GM04504 (cell line): ENCODE measurements at places on chromosomes 12 and 14.

DNA sequence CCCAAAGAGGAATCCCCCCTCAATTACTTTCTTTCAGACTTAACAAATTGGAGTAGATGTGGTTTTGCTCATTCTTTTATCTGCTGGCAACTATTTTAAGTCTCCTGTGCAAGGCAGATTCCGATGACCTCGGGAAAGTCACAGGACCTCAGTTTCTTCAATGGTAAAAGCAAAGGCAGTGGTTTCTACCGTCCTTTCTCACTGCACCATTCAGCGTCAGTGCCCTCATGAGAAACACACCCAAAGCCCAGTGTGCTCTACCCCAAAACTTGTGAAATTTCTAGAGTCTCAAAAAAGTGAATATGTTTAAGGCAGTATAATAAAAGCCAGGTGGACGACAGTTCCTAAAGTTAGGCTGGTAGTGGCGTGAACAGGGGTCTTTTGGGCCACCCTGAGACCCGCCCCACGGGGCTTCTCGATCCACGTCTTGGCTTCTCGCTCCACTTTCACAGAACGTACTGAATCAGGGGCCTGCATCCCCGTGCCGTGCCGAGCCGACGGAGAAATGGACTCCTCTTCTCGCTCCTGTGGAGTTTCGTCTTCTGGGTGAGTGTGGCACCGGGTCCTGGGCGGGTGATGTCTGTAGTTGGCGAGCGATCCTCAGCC is 1.3 kb upstream of the ARHGAP5 start:
- peak; percentile 5 for DNase-seq

DNA sequence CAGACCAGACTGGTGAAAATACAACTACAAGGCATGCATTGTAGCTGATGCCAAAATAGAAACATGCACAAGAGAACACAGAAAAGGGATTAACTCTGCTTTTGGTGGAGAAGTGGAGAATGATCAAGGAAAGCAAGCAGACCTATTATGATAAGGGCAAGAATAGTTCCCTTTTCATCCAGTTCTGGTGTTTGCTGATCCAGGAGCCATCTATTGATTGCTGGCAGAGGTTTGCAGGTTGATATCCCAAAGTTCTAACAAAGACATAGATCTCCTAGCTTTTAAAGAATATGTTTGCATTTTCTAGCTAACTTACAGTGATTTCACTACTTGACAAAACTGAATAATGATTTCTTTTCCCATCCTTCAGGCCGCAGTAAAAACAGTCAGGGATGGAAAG is 166.2 kb upstream of the CDKN3 start:
- DNase-seq, result no peak

DNA sequence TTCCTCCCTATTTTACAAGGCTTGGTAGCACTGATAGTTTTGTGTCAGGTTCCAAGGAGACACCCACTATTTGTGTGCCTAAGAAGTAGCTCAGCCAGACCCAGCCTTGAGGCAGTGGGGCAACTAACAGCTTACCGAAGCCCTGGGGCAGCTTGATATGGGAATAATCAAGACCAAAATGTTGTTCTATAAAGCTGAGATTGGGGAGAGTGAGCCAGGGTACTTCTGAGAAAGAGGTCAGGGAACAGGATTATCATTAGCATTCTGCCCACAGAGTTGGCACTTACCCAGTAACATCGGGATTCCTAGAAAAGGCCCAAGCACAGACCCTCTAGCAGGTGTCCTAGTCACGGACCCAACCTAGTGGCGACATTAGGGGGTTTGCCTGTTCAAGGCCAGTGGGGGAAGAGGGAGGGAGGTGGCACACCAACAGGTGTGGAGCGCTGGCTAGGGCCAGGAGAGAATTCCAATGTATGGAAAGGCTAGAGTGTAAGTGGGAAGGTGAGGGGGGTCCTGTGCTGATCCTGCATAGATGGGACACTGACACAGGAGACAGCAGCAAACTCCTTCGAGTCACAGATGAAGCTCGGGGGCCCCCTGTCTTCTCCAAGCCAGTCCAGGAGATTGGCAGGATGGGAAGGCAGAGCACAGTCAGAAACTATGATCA is 4.9 kb downstream of the PPP1R3E start:
- no peak for DNase-seq

DNA sequence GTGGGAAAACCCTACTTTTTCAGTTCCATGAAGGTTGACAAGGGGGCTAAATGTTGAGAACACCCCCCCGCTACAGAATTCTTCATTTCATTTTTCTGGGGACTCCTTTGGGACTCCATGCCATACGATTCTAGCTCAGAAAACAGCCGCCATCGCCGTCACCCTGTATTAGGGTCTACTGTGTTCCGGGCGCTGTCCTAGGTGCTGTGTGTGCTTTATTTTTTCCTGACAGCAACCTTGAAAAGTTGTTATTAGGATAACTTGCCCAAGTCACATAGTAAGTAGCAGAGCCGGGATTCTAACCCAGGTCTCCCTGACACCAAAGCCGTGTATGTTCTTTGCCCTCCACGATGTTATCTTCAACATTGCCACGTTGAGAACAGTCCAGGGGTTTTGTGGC is 55.1 kb downstream of the IQSEC3 start:
- no peak for DNase-seq

DNA sequence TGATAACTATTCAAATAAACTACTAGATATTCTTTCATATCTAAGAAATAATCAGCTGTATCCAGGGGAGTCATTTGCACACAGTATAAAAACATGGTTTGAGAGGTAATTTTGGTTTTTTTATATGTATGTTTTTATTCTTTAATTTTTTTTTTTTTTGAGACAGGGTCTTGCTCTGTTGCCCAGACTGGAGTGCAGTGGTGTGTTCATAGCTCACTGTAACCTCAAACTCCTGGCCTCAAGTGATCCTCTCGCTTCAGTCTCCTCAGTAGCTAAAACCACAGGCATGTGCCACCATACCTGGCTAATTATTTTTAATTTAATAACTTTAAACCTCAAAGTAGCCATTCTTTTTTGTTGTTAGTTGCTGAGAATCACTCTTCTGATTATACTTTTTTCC is 1.8 kb downstream of the PRORP start:
- no peak for DNase-seq

- DNase-seq, result no peak
These were observed 18.1 kb downstream of the MORN3 start for GRCh38 chr12:121651320-121651719.

DNA sequence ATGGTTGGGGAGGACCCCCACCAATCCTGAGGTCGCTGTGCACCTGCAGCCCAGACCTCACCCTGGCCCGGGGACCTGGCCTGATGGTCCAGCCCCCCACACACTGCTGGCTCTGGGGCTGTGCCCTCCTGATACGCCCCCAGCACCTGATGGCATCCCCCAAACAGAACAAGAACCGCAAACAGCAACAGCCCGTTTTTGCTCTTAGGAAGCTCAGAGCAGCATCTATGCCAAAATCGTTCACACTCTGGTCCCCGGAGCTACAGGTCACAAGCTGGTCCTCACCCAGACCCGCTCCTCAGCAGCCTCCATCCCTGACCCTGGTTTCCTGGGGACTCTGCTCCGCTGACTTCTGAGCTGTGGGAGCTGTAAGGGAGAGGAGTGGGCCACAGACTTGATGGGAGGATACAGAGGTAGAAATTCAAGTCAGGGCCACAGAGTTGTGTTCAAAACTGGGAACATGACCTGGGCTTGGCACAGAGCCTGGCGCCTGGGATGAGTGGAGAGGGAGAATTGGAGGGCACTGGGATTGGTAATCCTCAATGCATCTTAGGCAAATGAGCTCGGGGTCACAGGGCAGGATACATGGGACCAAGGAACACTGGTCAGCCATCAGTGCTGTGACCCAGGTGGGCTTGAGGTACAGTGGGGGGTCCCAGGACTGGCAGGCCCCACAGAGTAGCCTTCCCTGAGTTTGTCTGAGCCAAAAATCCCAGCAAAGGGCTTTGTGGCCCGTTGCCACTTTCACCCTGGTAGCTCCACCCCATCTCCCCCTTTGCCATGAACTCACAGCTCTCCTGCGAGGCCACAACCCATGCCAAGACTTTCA is 170.9 kb upstream of the RTL1 start:
- DNase-seq, result no peak

DNA sequence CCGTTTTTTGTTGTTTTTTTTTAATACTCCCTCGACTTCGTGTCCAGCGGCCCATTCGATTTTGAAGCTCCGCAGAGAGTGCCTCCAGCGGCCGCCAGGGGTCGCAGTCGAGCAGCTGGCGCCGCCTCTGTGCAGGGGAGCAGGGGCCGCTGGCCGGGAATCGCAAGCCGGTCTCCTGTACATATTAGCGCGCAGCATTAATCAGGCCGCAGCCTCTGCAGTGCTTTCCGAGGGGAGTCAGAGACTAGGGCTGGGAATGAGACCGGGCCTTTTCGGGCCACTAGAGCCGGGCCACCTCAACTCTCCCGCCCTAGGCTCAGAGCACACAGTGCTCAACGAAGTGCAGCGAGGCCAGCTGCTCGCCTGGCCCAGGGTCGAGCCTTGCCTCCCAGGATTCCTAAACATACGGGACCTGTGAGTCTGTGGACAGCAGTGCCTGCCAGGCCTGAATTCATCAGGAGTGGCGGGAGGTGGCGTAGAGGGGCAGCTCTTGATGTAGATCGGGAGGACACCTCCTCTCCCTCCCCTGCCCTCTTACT is 81.8 kb downstream of the EMP1 start:
- peak; percentile 25 for DNase-seq
